Sigmoid colon (tissue), 7 donors: ENCODE measurements at places on chromosomes 7 and 10. TPM values are rescaled to one million over a fixed set of nuclear protein-coding genes. Genes with fewer than 3 reads are reported as not detected.

GRCh38 chr7:99359465-99360154 is 14.9 kb upstream of the ARPC1B start:
- no peak overlapping the region for H3K4me3 ChIP-seq
- peaks cover 69% of the 10 kb centered on the region for H3K36me3 ChIP-seq
- DNase-seq: peak; percentile 64
- peak overlapping the region; percentile 31 for H3K27ac ChIP-seq
- H3K27me3 ChIP-seq: no peaks in the 10 kb centered on the region
- no peaks in the 10 kb centered on the region for H3K4me1 ChIP-seq

DNA sequence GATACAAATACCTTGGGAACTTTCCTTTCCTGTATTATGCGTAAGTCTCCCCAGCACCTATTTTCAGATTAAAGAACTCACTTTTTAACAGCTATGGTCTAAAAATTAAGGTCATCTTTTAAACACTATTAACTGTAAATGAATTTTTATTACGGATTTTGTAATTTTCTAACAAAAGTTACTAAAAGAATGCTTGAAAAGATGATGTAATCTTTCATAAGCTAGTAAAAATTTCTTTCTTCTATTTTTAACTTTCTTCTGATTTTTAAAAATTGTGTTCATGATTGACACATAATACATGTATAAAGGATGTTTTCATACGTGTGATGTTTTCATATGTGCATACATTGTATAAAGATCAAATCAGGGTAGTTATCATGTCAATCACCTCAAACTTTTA is 291.2 kb upstream of the MBL2 start:
- no peaks in the 10 kb centered on the region for H3K36me3 ChIP-seq
- H3K4me1 ChIP-seq: no peaks in the 10 kb centered on the region
- H3K27me3 ChIP-seq: no peaks in the 10 kb centered on the region

The VAX1 gene
- not detected for total RNA-seq

DNA sequence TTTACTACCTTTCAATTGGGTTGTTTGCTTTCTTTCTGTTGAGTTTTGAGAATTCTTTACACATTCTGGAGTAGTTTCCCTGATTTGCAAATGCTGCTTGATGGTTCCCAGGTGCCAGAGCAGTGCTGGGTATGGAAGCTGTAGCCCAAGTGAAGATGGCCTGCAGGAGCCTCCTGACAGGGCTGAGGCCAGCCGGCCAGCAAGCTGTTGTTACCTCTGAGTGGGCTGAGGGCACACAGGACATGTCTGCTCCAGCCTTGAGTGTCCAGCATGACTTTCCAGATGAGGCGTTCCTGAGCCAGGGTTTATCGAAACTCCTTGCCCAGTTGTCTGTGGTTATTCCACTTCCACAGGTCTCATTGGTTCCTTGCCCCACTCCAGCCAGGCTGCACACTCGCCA is 164.6 kb upstream of the TNS3 start:
- no peaks in the 10 kb centered on the region for H3K36me3 ChIP-seq
- H3K4me3 ChIP-seq: no peak overlapping the region
- no peaks in the 10 kb centered on the region for H3K4me1 ChIP-seq
- no peak overlapping the region for H3K27ac ChIP-seq

DNA sequence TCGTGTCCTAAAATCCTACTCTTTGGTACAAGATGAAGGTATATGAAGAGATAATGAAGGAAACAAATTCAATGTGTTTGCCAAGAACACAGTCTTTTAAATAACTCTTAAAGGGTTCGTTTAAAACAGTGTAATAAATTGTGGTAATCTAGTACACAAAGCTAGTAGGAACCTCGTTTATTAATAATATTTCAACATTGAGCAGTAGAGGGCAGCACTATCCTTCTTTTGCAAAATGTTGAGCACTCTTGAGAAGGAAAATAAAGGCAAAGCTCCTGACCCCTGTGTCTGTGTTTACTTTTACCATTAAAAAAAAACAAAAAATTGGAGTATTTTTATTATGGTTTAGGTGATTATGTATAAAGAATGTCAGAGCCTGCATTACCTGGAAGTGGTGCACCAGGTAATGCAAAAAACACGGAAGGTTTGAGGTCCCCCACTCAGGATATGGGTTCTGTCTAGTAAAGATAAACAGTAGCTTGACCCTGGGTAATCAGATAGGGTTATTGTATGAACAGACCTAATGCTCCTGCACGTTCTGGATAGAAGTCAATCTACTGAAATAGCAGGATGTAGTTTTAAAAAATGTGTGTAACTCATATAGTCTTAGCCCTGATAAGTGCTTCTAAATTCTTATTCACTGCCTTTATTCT is 5.7 kb upstream of the GOT1 start:
- no peak for DNase-seq
- no peaks in the 10 kb centered on the region for H3K27me3 ChIP-seq
- H3K4me3 ChIP-seq: no peak overlapping the region
- no peak overlapping the region for H3K27ac ChIP-seq
- H3K4me1 ChIP-seq: peaks cover 44% of the 10 kb centered on the region

The CLRN3 gene
- not detected for total RNA-seq

DNA sequence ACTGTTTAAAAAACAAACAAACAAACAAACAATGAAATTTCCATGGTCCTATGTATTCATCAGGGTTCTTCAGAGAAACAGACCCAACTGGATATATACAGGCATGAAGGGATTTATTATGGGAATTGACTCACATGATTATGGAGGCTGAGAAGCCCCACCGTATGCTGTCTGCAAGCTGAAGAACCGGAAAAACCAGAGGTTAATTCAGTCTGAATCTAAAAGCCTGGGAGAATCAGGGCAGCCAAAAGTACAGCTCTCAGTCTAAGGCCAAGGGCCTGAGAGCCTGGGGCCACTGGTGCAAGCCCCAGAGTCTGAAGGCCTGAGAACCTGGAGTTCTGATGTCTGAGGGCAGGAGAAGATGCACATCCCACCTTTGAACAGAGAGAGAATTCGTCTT is 163.5 kb downstream of the MDFIC start:
- H3K27ac ChIP-seq: no peak overlapping the region
- H3K36me3 ChIP-seq: no peaks in the 10 kb centered on the region
- no peak overlapping the region for H3K4me3 ChIP-seq
- no peak for DNase-seq
- H3K27me3 ChIP-seq: no peaks in the 10 kb centered on the region

DNA sequence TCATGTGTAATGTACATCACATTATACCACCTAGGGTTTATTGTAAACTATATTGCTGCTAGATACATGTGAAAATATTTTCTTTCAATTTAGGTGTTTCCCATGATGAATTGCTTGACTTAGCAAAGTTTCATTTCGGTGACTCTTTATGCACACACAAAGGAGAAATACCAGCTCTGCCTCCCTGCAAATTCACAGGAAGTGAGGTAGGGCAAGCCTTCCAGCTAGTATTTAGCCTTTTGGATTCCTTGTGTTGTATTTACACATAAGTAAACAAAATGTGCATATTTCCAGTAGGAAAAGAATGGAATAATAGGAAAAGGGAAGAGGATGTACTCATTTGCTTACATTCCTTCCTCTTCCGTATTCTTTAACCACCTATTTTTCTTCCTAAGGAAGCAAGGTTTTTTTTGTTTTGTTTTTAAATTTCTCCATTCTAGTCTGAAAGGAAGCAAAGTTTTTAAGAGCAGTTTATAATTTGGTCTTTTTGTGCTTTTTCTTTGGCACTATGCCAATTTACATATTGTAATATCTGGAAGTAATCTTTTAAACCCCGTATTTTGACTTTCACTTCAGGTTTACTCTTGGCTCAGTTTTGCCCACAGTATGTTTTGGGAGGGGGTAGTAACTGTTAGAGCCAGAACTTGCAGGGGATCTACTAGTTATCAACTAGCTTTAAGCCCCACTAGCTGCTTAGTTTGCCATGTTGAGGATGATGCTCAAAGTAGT is 10.4 kb downstream of the PMPCB start:
- H3K36me3 ChIP-seq: peaks cover 99% of the 10 kb centered on the region
- no peaks in the 10 kb centered on the region for H3K27me3 ChIP-seq
- no peak for DNase-seq

The ATP6V0E2 gene
- total RNA-seq: 27.1 TPM

- no peaks in the 10 kb centered on the region for H3K36me3 ChIP-seq
- no peak overlapping the region for H3K27ac ChIP-seq
- H3K4me1 ChIP-seq: no peaks in the 10 kb centered on the region
- H3K4me3 ChIP-seq: no peak overlapping the region
Measured at GRCh38 chr7:82906502-82906901, 256.2 kb downstream of the PCLO start.

- peaks cover 11% of the 10 kb centered on the region for H3K4me1 ChIP-seq
- H3K27ac ChIP-seq: no peak overlapping the region
- H3K4me3 ChIP-seq: no peak overlapping the region
- H3K27me3 ChIP-seq: no peaks in the 10 kb centered on the region
Measured at GRCh38 chr7:40761762-40762560, 627.2 kb downstream of the SUGCT start.

- no peaks in the 10 kb centered on the region for H3K36me3 ChIP-seq
- H3K4me3 ChIP-seq: no peak overlapping the region
- no peaks in the 10 kb centered on the region for H3K4me1 ChIP-seq
- DNase-seq: no peak
Measured at GRCh38 chr10:132132421-132132841, 54.3 kb upstream of the DPYSL4 start.

The WNT8B gene
- not detected for total RNA-seq

- no peaks in the 10 kb centered on the region for H3K4me1 ChIP-seq
- no peak overlapping the region for H3K4me3 ChIP-seq
- peak; percentile 40 for DNase-seq
- no peak overlapping the region for H3K27ac ChIP-seq
- no peaks in the 10 kb centered on the region for H3K36me3 ChIP-seq
Measured at GRCh38 chr10:1186683-1186990, 130.5 kb downstream of the WDR37 start.

DNA sequence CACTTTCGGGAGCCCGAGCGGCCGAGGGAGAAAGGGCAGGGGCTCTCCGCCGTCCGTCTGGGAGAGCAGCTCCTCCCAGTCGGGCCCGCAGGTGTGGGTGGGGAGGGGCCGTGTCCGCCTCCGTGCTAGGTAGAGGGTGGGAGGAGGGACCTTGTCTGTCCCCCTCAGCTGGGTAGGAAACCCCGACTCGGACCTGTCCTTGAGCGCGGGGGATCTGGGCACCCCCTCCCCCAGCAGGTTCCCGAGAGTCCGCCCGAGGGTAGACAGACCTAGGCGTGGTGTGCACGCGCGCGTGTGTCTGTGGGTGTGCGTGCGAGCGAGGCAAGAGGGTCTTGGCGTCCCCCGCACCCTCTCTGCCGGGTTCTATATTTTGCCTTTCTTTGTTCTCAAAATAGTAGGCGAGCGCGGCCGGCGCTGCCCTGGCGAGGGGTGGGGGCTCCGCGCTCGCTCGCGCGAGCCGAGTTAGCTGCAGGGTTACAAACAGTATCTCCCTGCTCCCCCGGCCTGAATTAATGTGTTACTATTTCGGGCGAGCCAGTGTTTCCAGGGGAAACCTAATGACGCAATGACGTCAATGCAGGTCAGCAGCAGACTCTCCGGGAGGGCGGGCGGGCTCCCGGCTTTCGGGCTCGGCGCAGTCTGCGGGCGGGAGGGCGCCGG is 73.9 kb upstream of the LEP start:
- H3K27ac ChIP-seq: no peak overlapping the region
- peaks cover 24% of the 10 kb centered on the region for H3K4me1 ChIP-seq
- no peaks in the 10 kb centered on the region for H3K36me3 ChIP-seq
- no peak for DNase-seq

GRCh38 chr7:132457658-132458057 is 118.6 kb downstream of the PLXNA4 start:
- H3K4me1 ChIP-seq: no peaks in the 10 kb centered on the region
- H3K4me3 ChIP-seq: no peak overlapping the region
- DNase-seq: no peak
- no peak overlapping the region for H3K27ac ChIP-seq
- H3K36me3 ChIP-seq: no peaks in the 10 kb centered on the region
- H3K27me3 ChIP-seq: no peaks in the 10 kb centered on the region

DNA sequence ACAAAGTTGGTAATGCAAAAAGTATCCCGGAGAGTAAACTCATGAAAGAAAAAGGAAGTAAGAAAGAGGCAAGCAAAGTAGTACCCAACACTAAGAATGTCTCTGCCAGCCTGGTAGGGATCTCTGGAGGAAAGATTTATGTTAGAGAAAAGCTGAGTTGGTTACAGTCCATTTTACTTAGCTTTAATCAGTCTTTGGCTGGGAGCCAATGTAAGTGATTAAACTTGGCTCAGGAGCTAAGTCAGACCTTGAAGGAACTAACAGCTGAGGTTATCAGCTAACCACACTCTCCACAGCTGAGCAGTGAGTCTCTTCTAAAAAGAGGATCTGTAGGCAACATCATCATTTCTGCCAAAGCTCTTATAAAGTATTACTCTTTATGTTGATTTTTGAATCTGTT is 148.0 kb downstream of the ANKRD7 start:
- H3K27me3 ChIP-seq: no peaks in the 10 kb centered on the region
- H3K36me3 ChIP-seq: no peaks in the 10 kb centered on the region
- DNase-seq: no peak
- H3K4me1 ChIP-seq: no peaks in the 10 kb centered on the region
- no peak overlapping the region for H3K4me3 ChIP-seq

GRCh38 chr7:113289140-113289740 is 170.9 kb upstream of the SMIM30 start:
- no peak overlapping the region for H3K27ac ChIP-seq
- H3K4me1 ChIP-seq: no peaks in the 10 kb centered on the region
- no peak for DNase-seq
- no peaks in the 10 kb centered on the region for H3K36me3 ChIP-seq
- H3K4me3 ChIP-seq: no peak overlapping the region
- H3K27me3 ChIP-seq: no peaks in the 10 kb centered on the region

GRCh38 chr10:123904834-123905409 is 13.3 kb upstream of the CPXM2 start:
- H3K4me1 ChIP-seq: peaks cover 38% of the 10 kb centered on the region
- no peak for DNase-seq
- H3K27me3 ChIP-seq: no peaks in the 10 kb centered on the region
- H3K36me3 ChIP-seq: no peaks in the 10 kb centered on the region

DNA sequence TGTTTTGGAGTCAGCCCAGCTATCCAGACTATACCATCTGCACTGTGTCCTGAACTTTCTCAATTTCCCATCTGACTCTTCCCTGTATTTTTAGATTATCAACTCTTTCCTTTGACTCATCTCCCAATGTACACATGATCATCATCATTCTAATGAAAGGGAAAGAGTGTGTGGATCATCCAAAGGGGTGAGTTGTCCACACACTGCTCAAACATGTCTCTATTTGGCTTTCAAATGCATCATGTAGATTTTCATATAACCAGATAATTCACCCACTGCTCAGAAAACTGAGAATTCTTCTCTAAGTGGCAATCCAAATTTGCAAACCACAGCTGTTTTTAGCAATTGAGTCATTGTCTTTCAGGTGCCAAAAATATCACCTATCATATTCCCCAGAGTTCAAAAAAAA is 190.2 kb upstream of the HPS1 start:
- H3K4me1 ChIP-seq: no peaks in the 10 kb centered on the region
- H3K36me3 ChIP-seq: no peaks in the 10 kb centered on the region
- no peak overlapping the region for H3K4me3 ChIP-seq
- no peak for DNase-seq

The ANKRD61 gene
- total RNA-seq: not detected

The CEP55 gene
- not detected for total RNA-seq

- no peaks in the 10 kb centered on the region for H3K36me3 ChIP-seq
- DNase-seq: peak; percentile 84
- peaks cover 11% of the 10 kb centered on the region for H3K4me1 ChIP-seq
- no peaks in the 10 kb centered on the region for H3K27me3 ChIP-seq
- peak within 1 kb of the TSS; percentile 56 for H3K4me3 ChIP-seq
- H3K27ac ChIP-seq: peak within 1 kb of the TSS; percentile 86
Measured at GRCh38 chr7:84194484-84195271, at the start of gene SEMA3A. TSS of gene SEMA3A (minus strand) at chr7:84194789. CDS start at chr7:84194586, 203 bp downstream.

The CASP7 gene
- total RNA-seq: 15.5 TPM

GRCh38 chr7:18896343-18896975 is 221.0 kb downstream of the TWIST1 start:
- DNase-seq: no peak
- no peak overlapping the region for H3K27ac ChIP-seq
- no peaks in the 10 kb centered on the region for H3K27me3 ChIP-seq

The JAZF1 gene
- total RNA-seq: 46.4 TPM
